ENCODE measurements at places on chromosomes 1 and 21.

GRCh38 chr1:89285745-89286380 is 13.2 kb upstream of the GBP5 start:
- peak; percentile 17 for DNase-seq

GRCh38 chr1:115890580-115890979 is 49.7 kb upstream of the NHLH2 start:
- no peak for DNase-seq

DNA sequence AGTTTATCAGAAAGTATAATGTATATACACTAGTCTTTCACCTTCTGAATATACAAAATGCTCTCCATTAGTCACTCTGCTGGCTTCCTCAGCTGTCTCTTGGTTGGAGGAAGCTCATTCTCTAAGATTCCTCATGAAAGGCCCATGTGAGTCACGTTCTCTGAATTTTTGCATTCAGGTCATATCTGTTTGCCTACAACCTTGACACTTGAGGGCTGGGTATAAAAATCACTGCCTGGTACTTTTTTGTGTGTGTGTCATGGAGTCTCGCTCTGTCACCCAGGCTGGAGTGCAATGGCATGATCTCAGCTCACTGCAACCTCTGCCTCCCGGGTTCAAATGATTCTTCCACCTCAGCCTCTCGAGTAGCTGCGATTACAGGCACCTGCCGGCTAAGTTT is 2.8 kb upstream of the GALNT2 start:
- no peak for DNase-seq

- no peak for DNase-seq
These were observed 29.4 kb upstream of the TMCO2 start for GRCh38 chr1:40218333-40218732.

- no peak for DNase-seq
These were observed at the start of gene KCNJ9 for GRCh38 chr1:160081261-160081936. TSS of gene KCNJ9 (plus strand) at chr1:160081538. CDS start at chr1:160084031, 2,493 bp downstream.

Measured in CD4-positive, alpha-beta T cell treated with Interleukin-6 for 4 hours (primary cell).